Activated naive CD8-positive, alpha-beta T cell treated with anti-CD3 and anti-CD28 coated beads, Interleukin-2, amount 50 U/mL, for 16 hours (primary cell): ENCODE measurements at places on chromosomes 5 and 9.

GRCh38 chr5:164708831-164709230, 1203.4 kb downstream of the MAT2B start:
- no peak for DNase-seq

GRCh38 chr9:71748280-71748743, 20.0 kb downstream of the CEMIP2 start:
- DNase-seq = no peak

DNA sequence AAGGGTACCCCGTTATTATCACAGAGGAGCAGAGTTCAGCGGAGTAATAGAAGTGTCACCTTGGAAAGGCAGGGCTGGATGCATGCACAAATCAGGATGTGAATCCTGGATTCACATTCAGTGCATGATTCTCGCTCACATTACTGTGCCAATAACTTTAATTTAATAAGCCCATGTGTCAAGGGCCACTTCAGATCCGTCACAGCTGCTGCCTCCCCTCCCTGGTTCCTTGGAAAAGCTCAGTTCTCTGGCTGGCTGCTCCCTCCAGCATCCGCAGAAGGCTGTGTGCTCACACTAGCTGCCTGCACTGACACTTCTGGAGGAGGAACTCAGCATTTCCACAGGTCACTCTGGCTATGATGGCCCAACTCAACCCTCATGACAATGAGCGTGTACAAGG, 256.8 kb upstream of the ADAMTS16 start:
- DNase-seq = no peak

- DNase-seq = no peak
Observed at GRCh38 chr5:135204151-135204600, 170.1 kb upstream of the PITX1 start.

- no peak for DNase-seq
Observed at GRCh38 chr5:37619353-37619752, 220.5 kb downstream of the GDNF start.

- DNase-seq = no peak
Observed at GRCh38 chr5:159514229-159514810, 184.0 kb upstream of the IL12B start.

DNA sequence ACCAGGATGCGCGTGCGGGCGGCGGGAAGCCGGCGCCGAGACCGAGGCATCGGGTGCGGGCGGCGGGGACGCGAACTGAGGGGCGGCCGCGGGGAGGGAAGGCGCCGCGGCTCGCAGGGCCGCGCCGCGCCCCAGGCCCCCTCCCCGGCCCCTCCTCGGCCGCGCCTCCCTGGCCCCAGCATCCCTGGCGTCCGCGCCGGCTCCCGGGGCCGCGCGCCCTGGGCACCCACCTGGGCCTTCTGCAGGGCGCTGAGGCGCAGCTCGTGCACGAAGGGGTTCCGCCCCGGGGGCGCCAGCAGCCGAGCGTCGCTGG, 324 bp downstream of the LPCAT1 start:
- DNase-seq = no peak

DNA sequence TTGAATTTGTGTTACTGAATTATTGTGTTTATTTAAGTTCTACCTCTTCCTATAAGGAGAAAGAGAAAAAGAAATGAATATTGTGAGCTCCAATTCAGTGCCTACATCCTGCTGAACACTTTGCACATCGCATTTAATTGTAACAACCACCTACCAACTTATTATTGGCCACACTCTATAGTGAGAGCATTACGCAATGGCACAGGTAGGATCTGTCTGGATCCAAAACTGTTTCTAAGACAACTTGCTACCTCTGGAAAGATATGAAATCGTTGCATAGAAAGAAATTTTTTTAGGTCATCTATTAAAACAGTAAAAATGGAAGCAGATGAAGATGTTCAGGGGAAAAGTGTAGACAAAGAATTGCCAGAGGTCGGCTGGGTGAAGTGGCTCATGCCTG, 227.2 kb upstream of the SNX2 start:
- DNase-seq = no peak

GRCh38 chr5:72539726-72540125, 32.5 kb upstream of the ZNF366 start:
- DNase-seq = no peak

- no peak for DNase-seq
Observed at GRCh38 chr5:24161559-24161958, 483.2 kb downstream of the CDH10 start.

DNA sequence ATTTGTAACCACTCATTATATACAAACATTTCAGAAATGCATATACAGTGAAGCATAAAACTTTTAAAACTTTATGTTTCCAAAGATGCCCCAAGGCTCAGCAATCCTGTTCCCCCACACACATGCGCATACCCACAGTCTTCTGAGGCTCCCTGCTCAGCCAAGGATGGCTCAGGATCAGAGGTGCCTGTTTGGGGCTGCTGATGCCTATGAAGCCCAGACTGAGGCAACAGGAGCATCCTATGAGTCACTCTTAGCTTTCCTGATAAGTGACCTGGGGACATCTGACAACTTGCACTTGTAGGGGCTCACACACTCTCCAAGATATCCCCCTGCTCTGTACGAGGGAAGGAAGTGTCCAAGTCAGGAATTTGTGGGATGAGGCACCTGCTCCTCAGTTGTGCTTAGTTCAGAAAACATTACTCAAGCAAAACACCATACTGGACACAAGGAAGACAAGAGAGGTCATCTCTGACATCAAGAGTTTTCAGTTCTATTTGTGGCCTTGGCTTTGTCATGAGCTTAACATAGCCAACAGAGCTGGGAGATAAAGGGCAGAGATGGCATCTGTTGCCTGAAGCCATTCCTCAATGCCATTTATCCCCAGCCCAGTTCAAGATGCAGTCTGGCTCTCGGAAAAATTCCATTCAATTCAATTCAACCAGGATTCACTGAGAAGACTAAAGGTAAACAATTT, 62.3 kb downstream of the NIPSNAP3B start:
- no peak for DNase-seq

DNA sequence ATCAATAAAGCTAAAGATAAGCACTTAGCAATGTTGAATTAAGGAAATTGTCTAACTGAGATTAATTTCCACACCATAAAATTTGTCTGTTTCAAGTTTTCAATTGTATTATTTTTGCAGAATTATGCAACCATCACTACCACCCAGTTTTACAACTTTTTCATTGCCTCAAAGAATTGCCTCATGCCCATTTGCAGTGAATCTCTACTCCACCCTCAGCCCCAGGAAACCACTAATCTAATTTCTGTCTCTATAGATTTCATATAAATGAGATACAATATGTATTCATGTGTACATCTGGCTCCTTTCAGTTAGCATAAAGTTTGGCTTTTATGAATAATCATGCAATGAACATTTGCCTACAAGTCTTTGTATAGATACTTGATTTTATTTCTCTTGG, 72.9 kb downstream of the PTCD2 start:
- DNase-seq = no peak

GRCh38 chr9:129832982-129833381, 2.1 kb downstream of the C9orf78 start:
- no peak for DNase-seq

DNA sequence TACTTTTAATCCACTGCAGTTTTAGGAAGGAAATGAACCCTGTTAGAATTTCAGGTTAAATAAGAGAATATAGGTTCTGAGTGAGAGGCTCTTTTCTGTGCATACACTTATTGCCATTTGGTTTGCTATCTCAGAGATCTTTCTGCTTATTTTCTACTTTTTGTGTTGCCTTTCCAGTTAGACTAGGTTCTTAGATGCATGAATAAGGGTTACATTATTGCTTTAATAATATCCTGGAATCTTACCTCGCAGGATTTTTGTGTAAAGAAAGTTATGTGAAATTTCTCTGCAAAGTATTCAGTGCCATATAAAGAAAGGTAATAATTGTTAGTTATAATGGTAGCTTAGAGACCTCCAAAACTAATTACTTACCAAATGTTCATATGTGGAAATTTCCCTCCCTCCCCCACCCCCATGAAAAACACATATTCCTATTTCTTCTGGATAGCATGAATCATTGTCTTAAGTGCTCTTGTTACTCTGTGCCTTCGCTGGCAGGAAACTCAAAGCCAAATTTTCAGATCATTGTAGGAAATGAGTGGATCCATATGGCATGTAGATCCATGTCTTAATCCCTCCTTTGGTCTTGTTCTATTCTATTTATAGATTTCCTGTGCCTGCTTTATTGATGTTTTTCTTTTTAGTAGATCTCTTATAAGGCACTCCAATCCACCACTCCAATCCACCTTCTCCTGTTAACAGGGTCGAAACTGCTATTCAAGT, 2.7 kb upstream of the APBA1 start:
- no peak for DNase-seq

- DNase-seq = no peak
Observed at GRCh38 chr9:111945216-111945615, 48.6 kb downstream of the UGCG start.

GRCh38 chr5:163916376-163916775, 411.0 kb downstream of the MAT2B start:
- DNase-seq = no peak

- no peak for DNase-seq
Observed at GRCh38 chr5:135488727-135489465, 36.7 kb upstream of the TIFAB start.

GRCh38 chr5:135435467-135436330, 11.4 kb downstream of the DCANP1 start:
- no peak for DNase-seq

- no peak for DNase-seq
Observed at GRCh38 chr9:112179816-112180215, 4.7 kb upstream of the SUSD1 start.

DNA sequence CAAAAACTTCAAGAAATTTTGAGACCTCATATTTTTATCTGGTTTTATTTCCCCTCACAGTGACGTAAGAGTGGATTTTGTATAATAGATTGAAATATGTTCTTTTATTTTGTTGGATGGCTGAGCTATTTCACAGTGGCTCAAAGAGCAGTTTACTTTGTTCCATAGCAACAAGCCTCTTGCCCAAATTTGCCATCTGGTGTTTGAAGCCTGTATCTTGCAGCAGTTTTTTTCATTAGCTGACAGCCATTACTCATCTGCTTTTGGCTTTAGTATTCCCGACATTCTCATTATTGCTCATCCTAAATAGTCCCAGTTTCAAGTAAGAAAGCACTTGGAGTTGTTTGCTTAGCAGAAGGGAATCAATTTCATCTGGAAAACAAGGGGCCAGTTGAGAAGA, 36.3 kb downstream of the GDA start:
- no peak for DNase-seq

DNA sequence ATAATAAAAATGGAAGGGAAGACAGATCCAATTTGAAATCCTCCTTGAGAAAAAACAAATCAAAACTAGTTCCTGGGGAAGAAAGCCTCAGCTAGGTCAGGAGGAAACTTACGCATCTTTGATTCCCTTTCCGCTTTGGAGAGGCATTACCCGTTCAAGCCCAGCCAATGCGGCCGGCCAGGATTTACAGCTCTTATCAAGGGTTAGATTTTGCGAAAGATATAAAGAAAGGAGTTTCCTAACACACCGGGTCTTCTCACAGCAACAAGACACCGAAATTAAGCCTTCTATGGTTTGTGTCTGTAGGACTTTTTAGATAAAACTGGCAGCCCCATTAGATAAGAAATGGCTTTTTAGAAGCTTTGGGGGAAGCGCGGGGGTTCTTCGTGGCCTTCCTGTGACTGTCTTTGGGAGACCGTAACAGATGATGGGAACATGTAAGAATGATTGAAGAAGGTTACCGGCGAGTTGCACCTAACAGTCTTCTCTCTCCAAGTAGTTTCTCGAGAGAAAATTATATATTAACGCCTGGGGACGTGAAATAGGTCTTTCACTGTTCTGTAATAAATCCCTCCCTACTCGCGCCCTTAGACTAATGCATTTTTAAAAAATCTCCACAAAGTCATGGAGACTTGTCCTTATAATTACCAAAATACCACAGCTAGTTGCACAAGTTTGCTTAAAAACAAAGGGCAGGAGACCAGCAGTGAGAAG, 1.3 kb upstream of the ISL1 start:
- no peak for DNase-seq

- DNase-seq = no peak
Observed at GRCh38 chr9:114030364-114030763, 47.7 kb downstream of the AMBP start.
